Neural crest cell (in vitro differentiated cells): ENCODE measurements at places on chromosomes 7 and 10.
A peak's percentile ranks its signal among the peaks of the same experiment; 100 is the strongest.

GRCh38 chr10:11074536-11075267 lies 57.0 kb downstream of the CELF2 start:
- DNase-seq = no peak

DNA sequence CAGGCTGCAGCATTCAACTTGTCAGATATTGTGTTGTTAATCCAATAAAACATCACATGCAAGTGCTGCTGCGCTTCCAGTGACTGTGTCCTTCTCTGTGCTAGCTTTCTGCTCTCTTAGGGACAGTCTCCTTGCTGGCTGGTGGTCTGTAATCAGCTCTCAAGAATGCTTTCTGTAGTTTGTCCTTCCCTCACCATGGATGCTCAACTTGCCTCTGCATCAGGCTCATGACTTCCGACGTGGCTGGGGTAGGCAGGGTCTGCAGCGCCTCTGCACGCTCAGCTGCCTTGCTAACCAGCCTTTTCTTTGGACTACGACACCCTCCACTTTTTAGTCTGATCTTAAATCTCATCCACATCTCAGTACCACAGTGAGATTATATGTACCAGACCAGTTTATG lies 58.3 kb downstream of the MMRN2 start:
- DNase-seq = no peak

DNA sequence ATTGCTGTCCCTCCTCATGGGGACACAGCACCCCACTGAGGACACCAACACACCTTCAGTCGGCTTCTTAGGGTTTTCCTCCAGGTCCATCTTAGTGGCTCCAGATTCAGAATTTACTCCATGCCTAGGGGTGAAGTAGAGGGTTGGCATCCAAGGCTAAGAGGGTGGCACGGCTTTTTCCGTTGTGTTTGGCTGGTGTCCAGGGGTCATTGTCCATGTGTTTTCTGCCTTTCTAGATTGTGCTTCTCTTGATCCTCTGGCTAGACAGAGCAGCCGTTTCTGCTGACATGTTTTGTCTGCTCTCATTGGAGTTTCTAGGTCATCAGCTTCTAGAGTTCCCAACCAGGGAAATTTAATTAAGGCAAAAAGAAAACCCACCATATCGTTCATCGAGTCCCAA lies 291.6 kb upstream of the CELF2 start:
- no peak for DNase-seq

- DNase-seq = no peak
These were observed 83.9 kb upstream of the ANK3 start for GRCh38 chr10:60473557-60473956.

DNA sequence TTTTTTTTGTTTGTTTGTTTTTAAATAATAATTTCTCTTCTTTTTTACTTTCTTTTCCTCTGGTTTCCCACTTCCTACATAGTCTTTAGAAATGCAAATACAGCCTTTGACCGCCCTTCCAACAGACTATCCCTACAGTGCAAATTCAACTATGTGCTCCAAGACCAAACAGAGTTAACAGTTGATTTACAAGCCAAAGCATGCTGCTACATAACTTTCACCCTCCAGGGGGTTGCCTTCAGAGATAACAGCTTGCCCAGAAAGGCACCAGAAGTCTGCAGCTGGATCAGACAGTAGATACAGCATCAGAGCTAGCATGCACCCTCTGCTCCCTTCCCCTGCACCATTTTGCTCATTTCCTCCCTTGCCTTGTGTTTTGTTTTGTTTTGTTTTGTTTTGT lies 539.0 kb downstream of the ZWINT start:
- no peak for DNase-seq

GRCh38 chr7:74306004-74306729 lies 17.0 kb downstream of the CLIP2 start:
- DNase-seq = no peak

DNA sequence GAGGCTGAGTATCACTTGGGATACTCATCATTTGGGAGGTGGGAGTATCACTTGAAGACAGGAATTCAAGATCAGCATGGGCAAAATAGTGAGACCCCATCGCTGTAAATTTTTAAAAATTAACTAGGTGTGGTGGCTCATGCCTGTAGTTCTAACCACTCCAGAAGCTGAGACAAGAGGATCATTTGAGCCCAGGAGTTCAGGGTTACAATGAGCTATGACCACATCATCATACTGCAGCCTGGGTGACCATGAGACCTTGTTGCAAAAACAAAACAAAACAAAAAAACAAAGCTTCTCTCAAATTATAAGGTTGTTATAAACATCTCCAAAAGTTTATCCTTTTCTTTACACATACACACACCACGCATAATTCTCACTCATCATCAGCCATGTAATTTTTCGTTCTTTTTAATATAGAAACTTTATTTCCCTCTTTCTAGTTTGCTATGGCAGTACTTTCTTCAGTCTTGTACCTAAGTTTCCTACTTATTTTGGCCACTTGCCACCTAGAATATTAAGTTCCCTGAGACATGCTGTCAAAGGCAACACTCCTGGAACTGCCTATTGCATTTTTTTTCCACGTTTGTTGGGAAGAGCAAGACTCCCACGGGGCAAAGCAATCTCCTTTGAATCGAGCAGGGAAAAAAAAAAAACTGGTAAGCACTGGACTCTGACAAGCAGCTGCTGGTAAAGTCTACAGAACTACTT lies 37.1 kb downstream of the SKIDA1 start:
- no peak for DNase-seq

- DNase-seq = no peak
These were observed 39.5 kb upstream of the ANKRD1 start for GRCh38 chr10:90960355-90960814.

GRCh38 chr7:31892099-31892829 lies 177.9 kb downstream of the PDE1C start:
- no peak for DNase-seq

DNA sequence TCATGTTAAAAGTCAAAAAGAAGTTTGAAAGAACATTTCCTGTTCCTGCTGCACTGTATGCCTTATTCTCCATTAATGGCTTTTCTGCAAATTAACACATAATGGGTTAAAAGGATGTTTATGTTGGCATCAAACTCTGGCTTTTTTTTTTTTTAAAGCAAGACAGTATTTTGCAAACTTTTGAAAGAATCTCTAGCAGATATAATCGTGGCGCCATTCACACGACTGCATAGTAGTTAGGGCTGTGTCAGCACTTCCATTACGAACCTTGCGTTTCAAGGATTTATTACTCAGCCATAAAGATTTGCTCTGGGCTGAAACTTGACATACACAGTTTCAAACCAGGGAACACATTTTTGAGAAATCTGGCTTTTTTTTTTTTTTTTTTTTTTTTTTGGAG lies 207.8 kb downstream of the DYNC1I1 start:
- no peak for DNase-seq

DNA sequence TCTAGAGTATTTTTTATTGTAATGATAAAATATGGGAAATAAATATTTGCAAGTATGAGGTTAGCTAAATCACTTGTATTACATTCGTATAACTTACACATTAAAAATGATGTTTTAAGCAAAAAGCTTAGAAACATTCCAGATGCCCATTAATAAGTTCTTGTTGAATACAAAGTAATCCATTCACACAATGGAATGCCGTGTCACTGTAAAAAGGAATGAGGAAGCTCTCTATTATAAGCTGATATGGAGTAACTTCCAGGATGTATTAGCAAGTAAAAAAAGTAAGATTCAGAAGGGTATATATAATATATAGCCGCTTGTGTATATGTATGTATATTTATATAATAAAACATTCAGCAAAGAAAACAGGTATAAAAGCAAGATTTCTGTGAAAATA lies 412.8 kb upstream of the MTPN start:
- DNase-seq = no peak

DNA sequence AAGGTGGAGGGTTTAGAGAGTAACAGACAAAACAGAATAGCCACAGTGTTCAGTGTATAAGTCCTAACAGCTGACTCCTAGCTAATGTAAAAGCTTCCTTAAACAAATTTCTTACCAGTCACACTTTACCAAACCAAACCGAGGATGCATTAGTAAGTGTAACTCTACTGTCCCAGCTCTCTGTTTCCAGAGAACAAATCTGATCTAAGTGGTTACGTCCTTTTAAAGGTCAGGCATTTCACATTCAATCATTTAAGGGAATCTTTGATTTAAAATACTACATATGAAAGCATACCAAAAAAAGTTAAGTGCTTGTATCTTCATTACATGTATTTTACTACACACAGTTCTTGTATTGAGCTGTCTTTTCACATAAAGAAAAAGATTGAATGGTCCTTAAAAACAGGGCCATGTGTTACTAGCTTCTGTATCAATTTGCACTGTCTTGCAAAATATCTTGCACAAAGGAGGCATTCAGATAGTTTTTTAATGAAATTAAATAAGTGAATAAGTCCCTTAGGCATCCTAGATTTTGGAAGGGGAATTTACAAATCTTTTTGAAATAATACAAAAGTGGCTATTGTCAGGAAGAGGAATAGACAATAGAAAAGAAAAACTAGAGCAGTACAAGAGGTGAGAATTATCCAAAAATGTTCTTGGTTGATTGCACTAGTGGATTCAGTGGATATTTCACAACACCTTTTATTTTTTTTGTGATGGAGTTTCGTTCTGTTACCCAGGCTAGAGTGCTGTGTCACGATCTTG lies 58.4 kb upstream of the SPOCK2 start:
- DNase-seq = no peak

DNA sequence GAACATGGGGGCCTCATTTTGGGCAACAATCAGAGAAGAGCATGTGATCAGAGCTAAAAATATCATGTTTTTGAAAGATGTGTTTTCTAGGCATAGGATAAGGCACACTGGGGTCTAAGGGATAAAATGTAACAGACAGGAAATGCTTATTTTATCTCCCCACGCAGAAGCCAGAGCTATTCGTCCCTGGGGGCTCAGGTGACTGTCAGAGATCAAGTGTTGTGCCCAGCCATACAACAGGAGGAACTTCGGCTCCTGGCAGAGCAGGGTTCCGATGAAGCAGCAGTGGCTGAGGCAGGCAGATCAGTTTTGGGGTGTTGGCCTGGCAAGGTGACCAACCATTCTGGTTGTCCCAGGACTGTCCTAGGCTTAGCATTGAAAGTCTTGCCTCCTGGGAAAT lies 15.2 kb downstream of the NPY start:
- no peak for DNase-seq

- DNase-seq = peak; percentile 33
These were observed 38.1 kb downstream of the USP54 start for GRCh38 chr10:73552819-73553715.

DNA sequence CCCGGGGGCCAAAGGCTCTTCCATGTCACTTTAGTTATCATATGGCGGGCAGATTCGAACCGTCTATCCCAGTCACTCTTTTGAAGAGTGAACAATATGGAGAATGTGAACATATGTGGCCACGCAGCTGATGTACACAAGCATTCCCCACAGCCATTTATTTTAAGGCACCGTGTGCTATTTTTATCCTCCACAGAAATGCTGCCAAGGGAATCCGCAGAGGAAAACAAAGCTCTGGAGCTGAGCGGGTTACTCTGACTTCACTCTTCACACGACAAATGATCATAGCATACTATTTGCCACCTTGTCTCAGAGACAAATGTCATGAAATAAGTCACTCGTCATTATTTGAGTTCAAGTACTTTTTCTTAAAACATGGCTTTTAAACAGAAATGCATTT lies 100.3 kb downstream of the CTBP2 start:
- DNase-seq = no peak
